ENCODE measurements at places on chromosomes 4 and X.

- no peak for DNase-seq
Observed at GRCh38 chr4:40722576-40723161, 27.1 kb upstream of the NSUN7 start.

GRCh38 chrX:65667157-65667502, 324 bp upstream of the MSN start:
- no peak for DNase-seq

GRCh38 chrX:2500803-2501558, at the start of the genes DHRSX and ZBED1:
DHRSX (minus strand) TSS chrX:2500976; CDS start chrX:2500925, 51 bp downstream.
ZBED1 (minus strand) TSS chrX:2500976; CDS start chrX:2490719, 10,257 bp downstream.
- DNase-seq, result peak; percentile 68

DNA sequence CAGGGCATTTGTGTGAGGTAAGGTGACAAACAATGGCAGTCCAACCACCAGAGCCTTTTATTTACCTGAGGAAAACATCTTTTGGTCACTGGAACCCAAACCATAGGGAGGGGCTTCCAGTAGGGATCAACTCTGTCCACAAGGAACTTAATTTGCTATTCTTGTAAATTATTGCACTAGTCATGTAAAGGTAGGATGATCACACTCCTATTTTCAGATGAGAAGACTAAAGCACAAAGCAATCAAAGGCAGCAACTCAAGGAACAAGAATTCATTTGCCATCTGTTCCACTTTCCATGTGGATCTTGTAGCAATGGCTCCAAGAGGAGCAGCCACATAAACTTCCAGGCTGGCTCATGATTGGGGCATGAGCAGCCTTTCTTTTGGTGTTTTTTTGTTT, 35.3 kb downstream of the CD99L2 start:
- DNase-seq, result no peak

- DNase-seq, result no peak
Observed at GRCh38 chrX:23953908-23954269, 46.1 kb downstream of the CXorf58 start.

DNA sequence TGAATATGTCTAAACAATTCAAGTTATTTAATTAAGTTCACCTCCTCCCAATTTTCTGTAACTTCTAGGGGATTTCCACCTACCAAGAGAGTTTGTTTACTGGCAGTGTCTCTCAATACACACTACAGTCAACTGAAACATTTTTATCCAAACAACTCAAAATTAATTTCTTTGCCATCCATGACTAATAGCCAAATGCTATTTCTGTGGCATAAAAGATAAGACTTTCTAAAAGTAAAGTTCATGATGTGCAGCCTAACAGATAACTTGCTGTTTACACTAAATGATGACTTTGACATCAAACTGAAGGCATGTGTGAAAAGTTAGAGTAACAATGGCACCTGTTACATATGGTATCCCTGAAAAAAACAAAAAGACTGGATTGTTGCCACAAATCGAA, 7.3 kb downstream of the TAB3 start:
- DNase-seq, result no peak

DNA sequence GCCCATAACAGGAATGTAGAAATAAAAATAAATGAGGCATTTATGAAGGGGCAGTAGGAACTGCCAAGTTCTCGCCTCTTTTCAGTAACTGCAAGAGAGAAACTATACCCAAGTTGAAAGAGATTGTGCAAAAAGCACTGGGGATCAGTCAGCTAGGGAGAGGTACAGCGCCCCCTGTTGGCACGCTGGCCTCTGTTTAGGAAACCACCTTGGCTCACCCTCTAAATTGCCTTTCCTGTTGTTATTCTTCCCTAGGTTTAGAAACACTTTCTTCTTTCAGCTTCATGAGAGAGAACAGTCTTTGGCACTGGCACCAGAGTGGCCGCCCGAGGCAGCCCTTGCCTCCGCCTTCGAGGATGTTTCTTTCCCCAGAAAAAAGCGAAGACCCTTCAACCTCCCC, 348.5 kb downstream of the MID1IP1 start:
- peak; percentile 26 for DNase-seq

DNA sequence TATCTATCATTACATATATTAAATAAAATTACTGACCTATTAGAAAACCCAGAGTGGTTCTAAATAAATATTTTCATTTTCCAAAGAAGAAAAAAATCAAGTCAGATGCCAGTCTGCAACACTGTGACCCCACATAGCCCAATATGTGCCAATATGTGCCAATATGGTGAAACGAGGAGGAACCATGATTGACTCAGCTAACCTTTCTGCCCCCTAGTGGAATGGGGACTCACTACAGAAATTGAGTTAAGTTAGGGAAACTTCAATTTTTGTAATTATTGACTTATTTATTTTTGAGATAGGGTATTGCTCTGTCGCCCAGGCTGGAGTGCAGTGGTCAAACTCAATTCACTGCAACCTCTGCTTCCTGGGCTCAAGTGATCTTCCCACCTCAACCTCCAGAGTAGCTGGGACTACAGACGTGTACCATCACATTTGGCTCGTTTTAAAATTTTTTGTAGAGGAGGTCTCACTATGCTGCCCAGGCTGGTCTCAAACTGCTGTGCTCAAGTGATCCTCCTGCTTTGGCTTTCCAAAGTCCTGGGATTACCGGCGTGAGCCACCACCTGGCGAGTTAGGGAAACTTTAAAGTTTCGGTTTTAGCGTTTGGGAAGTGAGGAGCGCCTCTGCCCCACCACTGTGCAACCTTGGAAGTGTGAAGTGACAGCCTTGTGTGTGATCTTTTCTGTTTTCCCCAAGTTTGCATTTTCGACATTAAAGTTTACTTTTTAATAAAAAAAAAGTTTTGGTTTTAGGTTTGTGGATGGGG, 116.8 kb upstream of the SHISA3 start:
- DNase-seq, result no peak

- no peak for DNase-seq
Observed at GRCh38 chr4:120078216-120078615, 11.6 kb upstream of the MAD2L1 start.

GRCh38 chr4:89117115-89117514, 5.8 kb downstream of the TIGD2 start:
- DNase-seq, result no peak

- DNase-seq, result no peak
Observed at GRCh38 chr4:159386620-159387019, 283.7 kb downstream of the RAPGEF2 start.

DNA sequence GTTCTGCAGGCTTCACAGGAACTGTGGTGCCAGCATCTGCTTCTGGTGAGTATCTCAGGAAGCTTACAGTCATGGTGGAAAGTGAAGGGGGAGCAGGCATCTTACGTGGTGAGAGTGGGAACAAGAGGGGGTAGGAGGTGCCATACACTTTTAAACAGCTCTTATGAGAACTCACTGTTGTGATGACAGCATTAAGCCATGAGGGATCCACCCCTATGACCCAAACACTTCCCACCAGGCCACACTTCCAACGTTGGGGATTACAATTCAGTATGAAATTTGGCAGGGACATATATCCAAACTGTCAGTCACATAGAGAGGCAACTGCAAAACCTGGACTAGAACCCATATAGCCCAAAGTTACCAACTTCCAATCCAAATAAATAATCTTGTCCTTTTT, 43.1 kb upstream of the ZCCHC12 start:
- no peak for DNase-seq

GRCh38 chr4:113065629-113066028, 16.2 kb downstream of the ANK2 start:
- DNase-seq, result no peak

GRCh38 chr4:120694973-120695372, 227.6 kb downstream of the PRDM5 start:
- DNase-seq, result no peak

- DNase-seq, result no peak
Observed at GRCh38 chr4:67746797-67747495, 7.2 kb downstream of the GNRHR start.

DNA sequence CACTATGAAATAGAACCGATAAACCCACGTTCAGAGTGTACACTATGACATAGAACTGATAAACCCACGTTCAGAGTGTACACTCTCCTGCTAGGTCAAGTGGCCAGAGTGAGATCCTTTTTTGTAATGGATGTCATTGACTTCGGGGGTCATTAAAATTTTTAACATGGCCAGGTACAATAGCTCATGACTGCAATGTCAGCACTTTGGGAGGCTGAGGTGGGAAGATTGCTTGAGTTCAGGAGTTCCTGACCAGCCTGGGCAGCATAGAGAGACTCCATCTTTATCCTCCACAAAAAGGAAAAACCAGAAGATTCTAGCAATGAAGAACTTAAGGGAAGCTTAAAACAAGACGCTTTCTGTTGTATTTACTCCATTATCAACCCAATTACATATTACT, 439.7 kb upstream of the FRG1 start:
- no peak for DNase-seq

- no peak for DNase-seq
Observed at GRCh38 chr4:111842336-111842735, 302.9 kb upstream of the FAM241A start.

GRCh38 chrX:119237562-119237942, 1.5 kb downstream of the PGRMC1 start:
- no peak for DNase-seq

DNA sequence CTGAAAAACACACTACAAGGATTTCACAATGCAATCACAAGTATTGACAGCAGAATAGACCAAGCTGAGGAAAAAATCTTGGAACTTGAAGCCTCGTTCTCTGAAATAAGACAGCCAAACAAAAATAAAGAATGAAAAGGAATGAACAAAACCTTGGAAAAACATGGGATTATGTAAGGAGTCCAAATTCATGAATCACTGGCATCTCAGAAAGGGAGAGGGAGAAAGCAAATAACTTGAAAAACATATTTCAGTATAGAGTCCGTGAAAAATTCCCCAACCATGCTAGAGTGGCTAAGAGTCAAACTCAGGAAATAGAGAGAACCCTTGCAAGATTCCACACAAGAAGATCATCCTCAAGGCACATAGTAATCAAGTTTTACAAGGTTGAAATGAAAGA, 178.5 kb upstream of the CTSO start:
- DNase-seq, result no peak

- no peak for DNase-seq
Observed at GRCh38 chr4:89243733-89244252, 63.8 kb downstream of the GPRIN3 start.
